ENCODE measurements at places on chromosomes 4 and X.

- DNase-seq = no peak
These were observed 145.4 kb downstream of the QDPR start for GRCh38 chr4:17366496-17366895.

- DNase-seq = no peak
These were observed 202.3 kb downstream of the PARM1 start for GRCh38 chr4:75135068-75135825.

- peak; percentile 71 for DNase-seq
These were observed 201.9 kb upstream of the AGTR2 start for GRCh38 chrX:115968436-115969252.

DNA sequence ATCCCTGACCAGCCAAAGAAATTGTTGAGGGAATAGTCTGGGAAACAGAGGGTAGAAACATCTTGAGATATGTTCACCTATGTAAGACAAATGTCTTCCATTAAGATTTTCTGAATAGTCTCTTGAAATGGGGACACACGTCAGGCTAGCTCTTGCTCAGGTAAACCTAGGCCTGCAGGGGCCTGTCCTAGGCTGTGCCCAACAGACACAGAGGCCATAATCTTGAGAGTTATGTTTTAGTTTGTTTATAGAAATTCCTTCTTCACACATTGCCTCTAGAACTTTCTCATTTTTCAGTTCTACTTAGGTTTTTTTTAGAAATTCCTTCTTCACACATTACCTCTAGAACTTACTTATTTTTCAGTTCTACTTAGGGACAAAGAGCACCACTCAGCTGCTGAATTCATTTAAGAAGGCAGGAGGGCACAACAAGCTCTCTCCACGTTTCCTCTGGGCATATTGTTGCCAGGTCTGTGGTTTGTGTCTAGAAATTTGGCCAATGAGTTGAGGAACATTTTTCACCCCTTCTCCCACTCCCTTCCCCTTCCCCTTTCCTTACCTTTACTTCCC, 94.9 kb downstream of the ARHGAP24 start:
- no peak for DNase-seq

DNA sequence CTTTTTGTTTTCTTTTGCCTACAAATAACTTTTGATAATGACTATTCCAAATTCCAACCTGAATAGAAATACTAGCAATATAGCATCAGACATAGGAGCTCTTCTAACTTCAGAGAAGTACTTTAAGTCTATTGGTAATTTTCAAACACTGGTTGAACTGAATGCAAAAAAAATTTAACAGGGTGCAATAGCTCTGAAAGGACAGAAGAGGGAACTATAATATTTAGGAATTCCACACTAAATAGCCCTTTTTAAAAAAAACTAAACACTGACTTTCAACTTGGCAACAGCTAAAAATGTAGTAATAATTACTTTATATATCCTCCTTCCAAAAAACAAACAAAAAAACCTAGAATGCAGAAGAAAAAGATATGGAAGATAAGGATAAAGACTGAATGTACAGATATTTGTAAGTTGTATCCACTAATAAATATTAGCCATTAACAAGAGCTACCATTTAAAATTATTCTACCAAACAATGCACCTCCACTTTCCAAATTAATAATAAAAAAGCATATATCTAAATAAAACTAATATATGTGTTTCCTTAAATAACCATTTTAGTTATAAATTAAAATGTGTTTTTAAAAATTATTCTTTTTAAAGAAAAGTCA, 81.4 kb downstream of the FBXW7 start:
- DNase-seq = no peak

- DNase-seq = no peak
These were observed 31.6 kb upstream of the CLNK start for GRCh38 chr4:10716163-10716562.

- DNase-seq = no peak
These were observed 25.6 kb downstream of the CHM start for GRCh38 chrX:86021652-86022289.

DNA sequence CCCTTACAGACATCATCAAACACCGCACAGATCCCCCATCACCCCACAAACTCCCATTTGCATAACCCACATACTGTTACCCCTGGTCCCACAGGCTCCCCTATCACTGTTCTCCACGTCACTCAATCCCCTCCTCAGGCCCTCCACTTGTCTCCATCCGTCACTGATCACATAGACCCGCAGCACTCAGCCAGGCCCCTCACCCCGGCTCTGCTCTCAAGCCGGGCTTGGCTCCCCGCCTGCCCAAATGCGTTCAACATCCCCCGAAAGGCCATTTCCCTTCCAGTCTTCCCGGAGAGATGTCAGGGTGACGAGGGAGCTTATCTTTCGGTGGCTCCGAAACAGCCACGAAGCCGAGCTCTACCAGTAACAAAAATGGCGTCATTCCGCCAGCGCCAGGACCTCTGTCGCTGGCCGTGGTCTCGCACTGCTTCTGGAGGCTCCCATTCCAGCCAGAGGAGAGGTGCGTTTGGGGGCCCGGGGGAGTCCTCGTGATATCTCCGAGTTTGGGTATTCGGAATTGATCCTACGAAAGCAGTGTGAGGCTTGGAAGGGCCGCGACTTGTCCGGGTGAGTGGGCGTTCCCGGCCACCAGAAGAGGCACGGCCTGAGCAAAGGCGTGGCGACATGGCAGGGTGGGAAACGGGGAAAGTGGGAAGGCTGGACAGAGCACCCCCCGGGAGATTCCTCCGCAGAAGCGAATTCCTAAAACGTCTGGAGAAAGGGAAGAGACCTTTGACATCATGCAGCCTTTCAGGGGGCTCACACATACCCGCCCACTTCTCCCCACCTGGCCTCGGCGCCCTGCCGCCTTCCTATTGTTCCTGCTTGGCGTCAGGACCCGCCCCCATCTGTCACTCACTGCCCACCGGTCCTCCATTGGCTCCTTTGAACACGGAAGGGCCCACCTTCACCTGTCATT, at the start of gene ZNF630:
Gene ZNF630, minus strand, starts transcription at position 577 of the 922 bp plus-strand sequence. CDS start 4,754 bp downstream, outside the sequence.
- peak; percentile 78 for DNase-seq

DNA sequence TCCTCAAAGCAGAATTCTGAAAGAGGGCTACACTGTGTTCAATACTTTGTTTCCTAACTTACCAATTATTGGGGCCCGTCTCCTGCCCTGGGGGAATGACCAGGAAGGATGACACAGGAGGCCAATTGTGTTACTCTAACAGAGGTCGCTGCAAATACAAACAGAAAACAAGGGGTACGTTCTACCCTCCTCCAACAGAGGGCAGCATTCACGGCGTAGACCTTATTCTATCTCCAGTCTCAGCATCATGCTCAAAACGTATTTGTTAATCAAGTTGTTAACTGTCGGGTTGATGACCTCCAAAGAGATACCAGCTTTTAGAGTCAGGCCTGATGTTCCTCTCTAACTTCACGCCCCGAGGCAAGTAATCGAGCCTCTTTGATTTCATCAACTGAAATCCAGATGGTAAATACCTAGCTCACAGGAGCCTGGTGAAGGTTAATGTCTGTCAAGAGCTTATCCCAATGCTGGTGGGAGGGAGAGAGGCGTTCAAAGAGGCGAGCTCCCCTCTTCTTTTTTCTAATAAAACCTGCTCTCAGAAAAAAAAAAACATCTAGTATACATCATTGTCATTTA, 181.0 kb upstream of the KCNIP4 start:
- DNase-seq = no peak

GRCh38 chr4:57214654-57215411, 104.6 kb upstream of the IGFBP7 start:
- no peak for DNase-seq

DNA sequence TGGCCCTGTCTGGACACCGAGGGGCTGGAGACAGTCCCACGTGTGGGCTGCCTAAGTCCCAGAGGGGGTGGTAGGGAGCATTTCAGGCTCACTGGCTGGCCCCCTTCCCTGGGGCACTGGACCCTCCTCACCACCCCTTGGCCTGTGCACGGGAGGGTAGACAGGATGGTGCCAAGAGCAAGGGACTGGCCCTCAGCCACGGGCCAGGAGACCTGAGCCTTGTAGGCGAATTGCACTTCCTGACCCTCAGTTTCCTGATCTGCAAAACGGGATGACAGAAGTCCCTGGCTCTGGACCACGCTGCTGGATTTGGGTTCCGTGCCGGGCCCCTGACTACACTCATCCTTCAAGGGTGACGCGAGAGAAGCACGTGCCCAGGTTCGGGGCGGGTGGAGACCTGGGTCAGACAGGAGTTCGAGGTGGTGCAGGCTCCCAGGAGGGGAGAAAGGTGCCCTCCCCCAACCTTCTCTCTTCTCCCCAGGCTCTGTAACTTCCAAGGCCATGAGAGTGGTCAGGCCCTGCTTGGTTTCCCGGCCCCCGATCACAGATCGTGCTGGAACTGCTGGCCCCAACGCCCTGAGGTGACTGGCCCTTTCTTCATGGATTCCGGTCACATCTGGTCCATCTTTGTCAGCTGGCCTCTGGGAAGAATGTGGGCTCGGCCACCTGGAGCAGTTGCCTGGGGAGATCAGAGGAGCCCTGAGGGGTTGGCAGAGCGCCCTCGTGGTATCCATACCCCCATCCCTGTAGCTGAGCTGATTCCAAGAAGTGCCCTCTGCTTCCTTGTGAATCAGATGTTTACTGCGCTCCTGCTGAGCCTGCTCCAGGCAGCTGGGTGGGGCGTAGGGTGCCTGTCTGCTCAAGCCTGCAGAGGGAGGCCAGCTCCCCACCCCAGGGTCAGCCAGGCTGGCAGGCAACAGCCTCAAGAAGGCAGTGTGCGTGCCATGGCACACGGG, 3.3 kb downstream of the SH3BP2 start:
- no peak for DNase-seq

DNA sequence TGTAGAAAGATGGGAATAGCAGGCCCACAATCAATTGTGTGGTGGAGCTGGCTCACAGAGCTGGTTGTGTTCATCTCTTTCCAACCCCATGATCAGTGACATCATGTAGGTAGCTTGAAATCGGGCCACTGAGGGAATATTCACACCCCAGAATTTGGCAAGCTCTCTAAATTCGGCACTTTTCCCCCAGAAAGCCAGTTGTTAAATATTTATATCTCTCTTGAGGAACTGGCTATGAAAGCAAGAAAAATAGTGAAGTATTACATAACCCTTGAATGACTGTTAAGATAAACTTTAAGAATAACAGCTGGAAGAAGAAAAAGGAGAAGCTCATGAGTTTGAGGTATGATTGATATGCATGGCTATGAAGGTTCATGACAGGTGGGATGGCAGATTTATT, 38.9 kb downstream of the GPRIN3 start:
- no peak for DNase-seq

GRCh38 chr4:55125087-55125721, at the start of gene KDR:
TSS of gene KDR (minus strand) at chr4:55125595. CDS start at chr4:55125293, 302 bp downstream.
- DNase-seq = peak; percentile 71

DNA sequence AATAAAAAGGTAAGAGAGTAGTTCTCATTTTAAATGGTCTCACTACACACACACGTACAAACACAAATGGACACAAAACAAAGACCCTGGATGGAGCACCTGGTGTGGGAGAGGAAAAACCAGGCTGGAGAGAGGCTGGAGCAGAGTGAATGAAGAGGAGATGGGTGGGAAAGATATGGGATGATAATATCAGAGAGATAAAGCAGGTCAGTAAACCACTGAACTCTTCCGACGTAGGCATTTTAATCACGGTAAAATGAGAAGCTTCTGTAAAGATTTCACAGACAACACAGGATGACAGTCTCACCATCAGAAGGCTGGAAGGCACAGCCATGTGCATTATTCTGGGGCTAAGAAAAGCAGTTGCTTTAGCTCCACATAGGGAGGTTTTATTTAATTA, 532.8 kb downstream of the KCNIP4 start:
- DNase-seq = no peak

DNA sequence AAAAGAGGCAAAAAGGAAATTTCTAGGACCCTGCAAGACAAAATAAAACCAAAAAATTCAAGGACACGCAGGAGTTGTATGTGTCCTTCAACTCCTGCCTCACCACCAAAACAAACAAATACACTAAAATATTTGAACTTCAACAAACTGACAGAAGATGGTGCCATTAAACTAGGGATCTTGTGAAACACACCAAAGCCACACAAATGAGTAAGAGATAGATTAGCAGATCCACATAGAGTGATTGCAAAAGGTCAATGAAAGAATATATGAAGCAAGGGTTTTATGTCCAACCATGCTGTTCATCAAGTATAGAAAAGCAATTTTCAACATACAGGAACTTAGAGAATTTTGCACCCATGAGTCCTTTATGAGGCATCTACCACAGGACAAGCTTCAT, 40.1 kb upstream of the SCML1 start:
- no peak for DNase-seq

DNA sequence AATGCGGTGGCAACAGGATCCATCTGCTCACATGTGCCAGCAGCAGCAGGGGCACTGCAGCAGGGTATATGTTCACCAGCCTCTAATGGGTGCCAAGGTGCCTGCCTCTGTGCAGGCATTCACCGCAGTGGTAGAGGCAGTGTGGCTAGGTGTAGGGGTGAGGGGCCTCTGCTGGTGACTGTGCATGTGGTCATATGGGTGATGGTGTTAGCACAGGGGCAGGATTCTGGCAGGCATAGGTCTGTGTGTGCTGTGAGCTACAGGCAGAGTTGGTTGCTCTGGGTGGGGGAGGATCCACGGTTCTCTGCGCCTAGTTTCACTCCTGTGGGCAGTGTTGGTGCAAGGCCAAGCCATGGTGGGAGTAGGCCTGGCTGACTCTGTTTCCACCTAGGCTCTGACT, 566.5 kb upstream of the GNPDA2 start:
- DNase-seq = no peak

- DNase-seq = no peak
These were observed 1179.7 kb upstream of the ADGRL3 start for GRCh38 chr4:60020389-60020788.

GRCh38 chrX:9665113-9665512, 100.5 kb downstream of the GPR143 start:
- no peak for DNase-seq

DNA sequence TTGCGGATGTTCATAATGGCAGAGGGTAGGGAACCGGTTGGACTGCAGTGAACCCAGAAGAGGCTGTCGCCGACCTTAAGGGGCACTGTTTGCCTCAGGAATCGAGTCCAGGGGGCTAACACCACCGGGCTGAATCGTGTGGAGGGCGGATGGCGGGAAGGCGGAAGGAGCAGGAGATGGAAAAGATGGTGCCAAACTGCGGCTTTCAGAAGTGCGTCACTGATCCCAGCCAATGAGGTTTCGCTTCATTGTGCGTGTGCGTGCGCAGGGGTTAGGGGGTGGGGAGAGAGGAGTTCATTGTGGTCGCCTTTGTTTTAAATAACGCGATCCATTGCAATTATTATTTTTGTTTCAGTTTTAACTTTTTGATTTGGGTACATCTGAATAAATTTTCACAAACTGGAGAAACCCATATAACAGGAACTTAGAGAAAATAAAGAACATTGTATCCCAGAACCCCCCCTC, at the start of gene NAA11:
Gene NAA11, minus strand, starts transcription at position 198 of the 465 bp plus-strand sequence. Its CDS starts 184 bp downstream, at position 14.
- DNase-seq = no peak

GRCh38 chrX:18290200-18290599, 64.3 kb downstream of the SCML2 start:
- no peak for DNase-seq

DNA sequence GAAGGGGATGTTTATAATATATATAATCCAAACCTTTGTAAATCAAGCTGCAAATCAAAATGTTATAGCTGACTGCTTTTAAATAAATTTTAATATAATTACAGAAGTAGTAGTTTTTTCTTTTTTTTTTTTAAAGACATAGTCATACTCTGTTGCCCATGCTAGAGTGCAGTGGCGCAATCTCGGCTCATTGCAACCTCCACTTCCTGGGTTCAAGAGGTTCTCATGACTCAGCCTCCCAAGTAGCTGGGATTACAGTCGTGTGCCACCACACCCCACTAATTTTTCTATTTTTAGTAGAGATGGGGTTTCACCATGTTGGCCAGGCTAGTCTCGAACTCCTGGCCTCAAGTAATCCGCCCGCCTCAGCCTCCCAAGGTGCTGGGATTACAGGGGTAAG, 178.7 kb downstream of the FBXW7 start:
- DNase-seq = peak; percentile 33

- no peak for DNase-seq
These were observed 33.9 kb downstream of the ZBTB49 start for GRCh38 chr4:4323705-4324534.

Measured in left cardiac atrium (tissue), 4 donors.